Right lung (tissue), 10 donors: ENCODE measurements at places on chromosomes 4 and X.

GRCh38 chr4:32189130-32189529 is 1469.0 kb downstream of the PCDH7 start:
- DNase-seq, result no peak

GRCh38 chrX:17930850-17931249 is 69.8 kb upstream of the RAI2 start:
- DNase-seq, result no peak

- no peak for DNase-seq
These were observed 9.4 kb downstream of the ADH6 start for GRCh38 chr4:99209671-99210070.

- no peak for DNase-seq
These were observed 19.0 kb upstream of the SUPT20HL2 start for GRCh38 chrX:24332878-24333277.

GRCh38 chr4:185835336-185835735 is 23.3 kb upstream of the SORBS2 start:
- DNase-seq, result no peak

DNA sequence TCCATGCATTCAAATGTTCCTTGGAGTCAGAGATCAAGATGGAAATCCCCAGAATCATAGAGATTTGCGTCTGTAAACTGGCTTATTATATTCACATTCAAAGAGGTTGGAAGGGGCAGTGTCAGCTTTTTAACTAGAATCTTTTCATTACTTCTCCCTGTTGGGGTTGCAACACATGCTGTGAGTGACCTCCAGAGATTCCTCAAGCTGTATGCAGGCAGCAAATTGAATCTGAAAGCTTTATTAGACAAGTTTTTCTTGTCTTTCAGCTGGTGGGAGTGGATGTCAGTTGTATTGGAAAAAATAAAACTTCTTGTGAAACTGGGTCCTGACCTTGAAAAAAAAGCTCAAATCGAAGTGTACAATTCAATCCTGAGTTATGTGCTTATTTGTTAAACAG is 736.5 kb upstream of the FTHL17 start:
- DNase-seq, result no peak

DNA sequence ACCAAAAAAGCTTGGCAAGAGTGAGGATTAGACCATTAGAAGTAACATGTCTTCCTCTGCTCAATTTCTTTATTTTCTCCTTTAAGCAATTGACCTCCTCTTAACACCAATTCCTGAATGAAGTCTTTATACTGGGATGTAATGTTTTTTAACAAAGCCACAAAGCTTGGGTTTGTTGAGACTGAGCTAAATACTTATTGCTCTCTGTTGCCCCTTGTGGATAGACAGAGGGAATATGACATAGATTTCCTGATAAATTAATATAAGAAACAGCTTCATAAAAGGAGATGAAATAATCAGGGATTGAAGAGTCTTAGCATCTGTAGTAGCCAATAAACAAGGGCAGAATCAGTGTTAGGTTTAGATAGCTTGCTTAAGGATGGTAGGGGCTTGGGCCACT is 57.6 kb downstream of the CCDC160 start:
- no peak for DNase-seq

DNA sequence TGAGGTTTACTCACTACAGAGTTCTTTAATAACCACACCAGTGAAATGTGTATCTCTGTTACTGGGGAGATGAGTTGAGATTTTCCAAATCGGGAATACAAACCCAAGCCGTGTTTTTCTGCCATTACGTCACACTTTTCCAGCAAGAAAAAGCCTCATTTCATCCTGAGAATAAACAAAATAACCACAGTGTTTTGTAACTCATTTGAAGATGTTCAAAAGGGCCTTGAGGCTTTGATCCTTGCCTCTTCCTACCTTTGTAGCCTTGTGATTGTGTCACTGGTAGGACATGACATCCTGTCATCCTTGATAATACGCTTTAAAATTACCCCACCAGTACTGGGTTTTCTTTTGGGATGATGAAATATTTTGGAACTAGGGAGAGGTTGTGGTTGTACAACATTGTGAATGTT is 2.9 kb downstream of the USP11 start:
- DNase-seq, result no peak

DNA sequence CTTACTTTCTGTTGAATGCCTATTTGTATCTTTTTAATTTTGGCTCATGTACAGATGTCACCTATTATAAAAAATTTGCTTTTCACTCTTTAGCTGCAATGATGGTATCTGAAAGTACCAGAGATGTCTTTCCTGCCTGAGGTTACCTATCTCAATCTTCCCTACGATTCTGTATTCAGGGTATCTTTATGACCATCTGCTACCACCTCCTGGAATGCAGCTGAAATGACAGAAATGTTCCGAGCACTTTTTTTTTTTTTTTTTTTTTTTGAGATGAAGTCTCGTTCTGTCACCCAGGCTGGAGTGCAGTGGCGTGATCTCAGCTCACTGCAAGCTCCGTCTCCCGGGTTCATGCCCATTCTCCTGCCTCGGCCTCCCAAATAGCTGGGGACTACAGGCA is 136.4 kb downstream of the REPS2 start:
- DNase-seq, result no peak

GRCh38 chr4:155488691-155489090 is 111.9 kb upstream of the MAP9 start:
- peak; percentile 26 for DNase-seq

- DNase-seq, result peak; percentile 73
These were observed 815 bp downstream of the EIF4E start for GRCh38 chr4:98928131-98928504.

GRCh38 chrX:110180928-110181310 is 137.0 kb downstream of the AMMECR1 start:
- no peak for DNase-seq

- no peak for DNase-seq
These were observed 19.0 kb upstream of the MAGEB2 start for GRCh38 chrX:30196322-30196721.

DNA sequence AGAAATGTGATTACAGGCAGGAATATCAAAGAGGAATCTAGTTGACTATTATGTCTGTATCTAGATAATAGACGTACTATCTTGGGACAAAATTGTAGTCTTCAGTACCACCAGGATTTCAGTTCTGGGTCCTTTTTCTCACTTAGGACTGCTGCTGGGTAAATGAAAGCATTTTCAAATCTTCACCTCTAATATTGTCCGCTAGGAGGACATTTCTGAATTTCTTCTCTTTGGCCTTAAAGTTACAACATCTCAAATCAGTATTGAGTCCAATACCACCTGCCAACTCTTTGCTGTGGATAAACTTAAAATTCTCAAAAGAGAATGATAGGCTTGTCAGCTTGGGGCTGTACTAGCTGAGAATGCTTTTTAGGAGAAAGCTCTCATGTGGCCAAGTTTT is 6.0 kb downstream of the FGF16 start:
- DNase-seq, result no peak

GRCh38 chr4:165294907-165295306 is 32.6 kb upstream of the MSMO1 start:
- no peak for DNase-seq

DNA sequence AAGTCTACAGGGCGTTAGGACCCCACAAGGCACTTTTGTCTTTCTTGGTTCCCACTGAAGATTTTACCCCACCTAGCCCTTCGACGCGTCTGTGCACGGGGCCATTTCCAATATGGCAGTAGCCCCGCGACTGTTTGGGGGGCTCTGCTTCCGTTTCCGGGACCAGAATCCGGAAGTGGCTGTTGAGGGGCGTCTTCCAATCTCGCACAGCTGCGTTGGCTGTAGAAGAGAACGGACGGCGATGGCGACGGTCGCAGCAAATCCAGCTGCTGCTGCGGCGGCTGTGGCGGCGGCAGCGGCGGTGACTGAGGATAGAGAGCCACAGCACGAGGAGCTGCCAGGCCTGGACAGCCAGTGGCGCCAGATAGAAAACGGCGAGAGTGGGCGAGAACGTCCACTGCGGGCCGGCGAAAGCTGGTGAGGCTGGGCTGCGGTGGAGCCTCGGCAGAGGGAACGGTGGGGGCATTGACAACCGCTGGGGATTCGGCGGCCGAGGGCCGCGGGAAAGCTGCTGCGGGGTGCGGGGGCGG is at the start of gene USP11:
Gene USP11, plus strand, starts transcription at position 207 of the 530 bp plus-strand sequence. Its CDS starts 35 bp downstream, at position 242.
- DNase-seq, result peak; percentile 67

DNA sequence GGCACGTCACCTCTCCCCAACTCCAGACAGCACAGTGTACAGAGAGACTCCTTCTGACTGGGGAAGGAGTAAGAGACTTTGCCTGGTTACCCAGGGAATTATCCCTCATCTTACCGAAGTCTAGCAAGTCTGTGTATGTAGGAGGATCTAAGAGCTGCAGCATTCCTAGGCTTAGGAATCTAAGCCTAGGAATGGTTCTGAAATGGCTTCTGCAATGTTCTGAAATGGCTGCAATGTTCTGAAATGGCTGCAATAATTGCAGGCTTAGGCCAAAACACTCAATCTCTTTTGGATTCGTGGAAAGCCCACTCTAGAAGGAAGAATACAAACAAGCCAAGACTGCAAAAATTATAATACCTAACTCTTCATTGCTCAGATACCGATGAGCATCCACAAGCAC is 106.4 kb downstream of the SCLT1 start:
- DNase-seq, result no peak

DNA sequence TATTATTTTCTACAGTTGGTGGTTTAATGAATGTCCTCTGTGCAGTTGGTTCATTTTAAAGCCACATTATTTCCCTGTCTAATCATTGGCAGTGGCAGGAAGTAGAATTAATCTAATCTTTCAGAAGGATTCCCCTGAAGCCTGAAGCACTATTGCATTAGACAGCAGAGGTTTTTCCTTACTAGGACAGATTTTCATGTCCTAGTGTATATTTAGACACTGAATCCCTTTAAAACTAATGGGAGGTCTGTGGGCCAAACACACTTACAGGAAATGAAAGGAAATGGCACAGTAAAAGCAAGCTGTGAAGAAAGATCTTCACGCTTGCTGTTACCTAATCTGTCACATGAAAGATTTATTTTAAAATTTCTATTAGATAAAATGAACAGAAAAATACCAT is 165.2 kb downstream of the SLC39A8 start:
- DNase-seq, result peak; percentile 16

DNA sequence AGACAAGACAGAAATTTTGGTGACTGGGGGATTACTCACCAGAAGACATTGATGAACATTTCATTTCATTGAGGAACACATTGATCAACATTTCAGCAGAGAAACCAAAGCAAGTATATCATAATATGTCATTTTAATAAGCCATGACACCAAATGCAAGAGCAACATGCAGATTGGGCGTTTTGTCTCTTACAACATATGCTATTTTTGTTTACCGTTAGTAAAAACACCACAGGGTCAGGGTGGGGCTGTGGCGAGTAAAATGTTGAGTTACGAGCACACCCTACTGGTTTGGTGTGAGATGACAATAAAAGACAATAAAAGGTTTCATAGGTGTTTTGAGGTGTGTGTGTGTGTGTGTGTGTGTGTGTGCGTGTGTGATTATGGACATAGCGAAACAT is 294.5 kb downstream of the PDGFC start:
- DNase-seq, result no peak

GRCh38 chrX:51420610-51421009 is 75.8 kb downstream of the NUDT11 start:
- DNase-seq, result peak; percentile 14

GRCh38 chr4:139736661-139737060 is 71.0 kb downstream of the MGST2 start:
- no peak for DNase-seq

DNA sequence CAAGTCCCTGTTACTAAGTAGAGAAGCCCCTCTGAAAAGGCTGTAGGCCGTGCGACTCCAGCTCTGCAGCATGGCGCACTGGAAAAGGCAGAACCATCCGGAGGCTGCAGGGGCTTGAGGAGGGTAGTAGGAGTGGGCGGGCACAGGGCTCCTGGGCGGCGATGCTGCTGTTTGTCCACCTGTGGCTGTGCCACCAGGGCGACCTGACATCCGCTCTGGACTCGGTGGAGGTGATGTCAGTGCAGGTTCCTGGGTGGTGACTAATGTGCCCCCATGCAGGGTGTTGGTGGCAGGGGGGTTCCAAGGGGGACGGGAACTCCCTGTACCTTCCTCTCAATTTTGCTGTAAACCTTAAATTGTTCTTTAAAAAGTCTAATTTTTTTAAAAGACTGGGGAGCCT is 58.3 kb downstream of the PCGF3 start:
- DNase-seq, result no peak

GRCh38 chr4:28886934-28887333 is 1833.2 kb upstream of the PCDH7 start:
- DNase-seq, result no peak

DNA sequence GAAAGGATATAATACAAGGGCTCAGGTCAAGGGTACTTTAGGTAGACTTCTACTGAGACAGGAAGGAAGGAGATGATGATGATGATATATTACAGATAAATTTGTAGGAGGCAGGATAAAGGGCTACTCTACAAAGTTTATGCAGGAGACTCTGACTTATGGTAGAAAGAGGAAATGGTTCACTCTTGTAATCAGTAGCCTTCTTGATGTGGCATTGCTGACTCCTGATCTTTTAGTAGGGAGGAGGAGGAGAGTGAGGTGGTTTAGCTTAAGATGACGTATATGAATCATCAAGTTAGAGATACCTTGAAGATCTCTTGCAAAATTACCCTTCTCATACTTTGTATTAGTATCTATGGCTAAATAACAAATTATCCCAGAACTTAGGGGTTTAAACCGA is 4.7 kb downstream of the BLTP1 start:
- DNase-seq, result no peak

DNA sequence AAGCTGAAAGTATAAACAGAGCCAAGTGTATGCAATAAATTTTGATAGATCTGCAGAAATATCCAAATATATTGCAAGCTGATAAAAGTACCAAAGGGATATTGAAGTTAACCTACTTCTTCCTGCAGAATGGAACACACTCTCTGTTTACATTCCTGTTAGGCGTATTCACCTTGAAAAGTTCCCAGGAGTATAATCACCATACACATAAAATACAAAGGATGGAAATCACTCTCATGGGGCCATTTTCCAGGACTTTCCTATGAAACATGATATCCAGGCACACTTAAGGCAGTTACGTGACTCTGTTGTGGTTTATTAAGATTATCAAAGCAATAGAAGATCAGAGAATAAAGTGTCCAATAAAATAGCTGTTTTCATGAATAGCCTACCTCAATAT is 1142.3 kb downstream of the NLGN4X start:
- no peak for DNase-seq

DNA sequence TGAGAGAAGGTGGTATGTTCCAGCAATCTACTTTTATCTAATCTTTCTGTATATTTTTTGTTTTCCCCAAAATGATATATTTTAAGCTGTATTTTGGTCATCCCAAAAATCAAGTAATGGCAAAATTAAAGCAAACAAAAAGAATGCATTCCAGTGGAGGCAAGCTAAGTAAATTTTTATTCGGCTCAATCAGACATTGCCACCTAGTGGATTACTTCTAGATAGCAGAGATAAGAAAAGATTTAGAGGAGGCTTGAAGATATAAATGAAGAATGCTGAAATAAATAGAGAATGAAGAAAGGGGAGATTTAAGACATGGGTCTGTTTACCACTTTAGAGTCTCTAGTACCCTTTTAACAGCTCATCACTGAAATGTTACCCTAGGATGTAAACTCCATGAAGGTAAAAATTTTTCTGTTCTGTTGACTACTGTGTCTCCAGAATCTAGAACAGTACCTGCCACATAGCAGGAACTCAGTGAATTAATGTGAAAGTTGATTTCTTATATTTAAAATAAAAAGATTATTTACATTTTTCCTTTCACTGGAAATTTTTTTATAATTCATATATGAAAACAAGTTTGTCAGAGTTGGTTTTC is 110.9 kb upstream of the ANK2 start:
- peak; percentile 35 for DNase-seq
